Cerebellar nuclear complex (tissue), 1 donor: ENCODE measurements at places on chromosomes 16 and 17.
A peak's percentile ranks its signal among the peaks of the same experiment; 100 is the strongest.

DNA sequence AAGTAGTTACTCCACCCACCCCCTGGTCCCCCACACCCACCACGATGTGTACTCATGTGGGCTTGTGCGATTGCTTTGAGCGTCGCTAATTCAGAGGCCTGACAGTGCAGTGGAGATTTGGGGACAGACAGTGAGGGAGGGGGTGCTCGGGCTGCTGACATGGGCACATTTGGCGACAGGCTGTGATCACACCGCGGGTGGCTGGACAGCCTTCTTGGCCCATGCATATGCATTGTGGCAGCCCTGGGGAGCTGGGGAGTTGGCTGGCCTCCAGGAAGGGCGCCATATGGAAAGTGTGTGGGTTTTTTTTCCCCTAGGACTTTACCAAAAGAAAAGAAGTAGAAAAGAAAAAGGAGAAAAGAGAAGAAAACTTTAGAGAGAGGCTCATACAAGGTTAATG, 275.5 kb upstream of the N4BP1 start:
- peak; percentile 41 for DNase-seq

DNA sequence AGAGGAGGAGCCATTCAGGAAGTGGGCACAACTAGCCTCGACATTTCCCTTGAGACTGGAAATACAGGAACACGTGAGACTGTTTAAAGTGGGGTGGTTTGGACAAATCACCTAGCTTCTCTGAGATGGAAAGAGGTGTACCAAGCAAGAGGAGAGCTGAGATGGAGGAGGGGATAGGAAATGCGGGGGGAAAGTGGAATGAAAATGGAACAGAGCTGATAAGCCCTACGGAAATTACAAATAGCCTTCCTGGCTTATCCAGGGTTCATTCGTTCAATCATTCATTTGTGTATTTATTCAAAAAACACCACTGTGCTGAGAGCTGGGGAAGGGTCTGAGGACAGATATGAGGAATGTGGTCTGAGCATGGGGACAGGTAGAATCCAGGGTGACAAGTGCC, 64.1 kb downstream of the ASIC2 start:
- DNase-seq: no peak

DNA sequence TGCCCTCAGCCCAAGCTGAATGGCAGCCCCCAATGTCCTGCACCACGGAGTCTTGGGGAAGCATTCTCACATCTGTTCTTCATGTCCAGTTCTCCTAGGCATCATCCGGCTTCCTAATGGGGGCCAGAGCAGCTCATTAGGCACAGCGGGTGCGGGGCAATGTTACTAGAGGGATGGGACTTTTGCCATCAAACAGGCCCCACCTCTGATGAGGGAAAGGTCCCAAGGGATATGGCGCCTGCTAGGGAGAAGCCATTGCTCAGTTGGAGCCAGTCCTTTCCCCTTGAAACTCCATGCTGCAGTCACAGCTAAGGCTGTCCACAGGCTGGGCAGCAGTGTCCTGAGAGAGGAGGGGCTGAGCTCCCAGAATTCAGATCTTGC, 1.7 kb upstream of the DPH1 start:
- no peak for DNase-seq

DNA sequence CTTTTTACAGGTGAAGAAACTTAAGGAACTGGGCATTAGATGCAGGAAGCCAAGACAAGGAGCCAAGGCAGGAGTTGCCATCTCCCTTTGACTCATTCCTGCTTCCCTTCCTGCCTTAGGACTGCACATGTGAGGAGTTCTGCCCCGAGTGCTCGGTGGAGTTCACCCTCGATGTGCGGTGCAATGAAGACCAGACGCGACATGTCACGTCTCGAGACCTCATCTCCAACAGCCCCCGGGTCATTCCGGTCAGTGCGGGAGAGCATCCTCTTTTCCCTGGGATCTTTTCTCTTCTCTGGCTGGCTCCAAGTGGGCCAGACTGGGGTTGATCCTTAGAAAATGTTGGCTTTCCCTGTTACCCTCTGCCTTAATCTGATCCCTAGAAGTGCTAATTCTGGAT, 6.6 kb downstream of the POLR2C start:
- DNase-seq: no peak

- DNase-seq: no peak
Measured at GRCh38 chr17:253091-253846, 71.8 kb upstream of the DOC2B start.

DNA sequence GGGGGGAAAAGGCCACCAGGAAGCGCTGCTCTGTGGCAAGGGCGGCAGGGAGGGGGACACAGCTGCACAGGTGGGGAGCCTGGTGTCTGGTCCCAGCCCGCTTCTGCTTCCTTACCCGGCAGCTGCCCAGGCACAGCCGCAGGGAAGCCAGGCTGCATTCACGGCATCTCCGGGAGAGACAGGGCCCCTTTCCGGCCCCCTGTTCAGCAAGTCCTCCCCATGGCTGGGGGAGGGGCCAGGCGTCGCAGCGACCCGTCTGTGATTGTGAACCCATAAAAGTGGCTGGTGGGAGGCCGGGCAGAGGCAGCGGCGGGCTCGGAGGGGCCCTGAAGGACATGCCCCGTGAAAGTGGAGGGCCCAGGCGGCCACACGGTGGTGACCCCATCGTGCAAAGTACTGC, 28.7 kb downstream of the SOX8 start:
- DNase-seq: no peak

DNA sequence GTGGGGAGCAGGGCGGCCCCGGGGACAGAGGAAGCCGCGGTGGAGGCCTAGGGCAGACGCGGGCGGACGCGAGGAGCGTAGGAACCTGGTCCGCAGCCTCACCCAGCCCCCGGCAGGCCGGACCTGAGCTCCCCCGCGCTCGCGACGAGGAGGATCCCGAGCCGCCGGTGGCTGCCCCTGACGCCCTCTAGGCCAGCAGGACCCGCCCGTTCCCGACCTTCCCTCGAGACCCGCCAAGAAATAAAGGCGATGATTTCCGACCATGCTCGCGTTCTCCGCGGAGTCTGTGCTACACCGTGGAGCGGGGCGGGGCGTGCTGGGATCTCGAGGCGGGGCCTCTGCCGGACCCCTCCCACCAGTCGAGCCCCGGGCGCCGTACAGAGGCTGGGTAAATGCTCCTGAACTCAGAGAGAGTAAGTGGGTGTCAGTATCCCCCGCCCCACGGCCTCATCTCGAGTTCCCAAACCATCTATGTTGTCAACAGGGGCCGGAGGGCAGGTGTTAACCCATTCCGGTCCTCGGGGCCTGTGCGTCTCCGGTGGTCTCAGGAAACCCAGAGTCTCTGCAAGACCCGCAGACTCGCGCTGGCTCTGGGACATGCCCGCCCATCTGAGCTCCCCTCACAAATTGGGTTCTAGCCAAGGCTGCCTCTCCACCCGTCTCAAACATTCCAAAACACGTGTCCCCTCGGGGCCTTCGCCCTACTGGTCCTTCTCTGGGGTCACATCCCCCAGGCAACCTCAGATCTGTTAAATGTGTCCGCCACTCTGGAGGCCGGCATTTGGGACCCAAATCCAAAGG, 13.7 kb downstream of the SYCE1L start:
- peak; percentile 49 for DNase-seq

GRCh38 chr17:81383504-81384421, 11.5 kb upstream of the BAHCC1 start:
- no peak for DNase-seq
